Caki2 (cell line): ENCODE measurements at places on chromosomes 4 and X.
A peak's percentile ranks its signal among the peaks of the same experiment; 100 is the strongest.

GRCh38 chr4:91058345-91058744, 931.2 kb downstream of the CCSER1 start:
- DNase-seq = no peak

- no peak for DNase-seq
Measured at GRCh38 chrX:136322064-136322463, 21.3 kb downstream of the ADGRG4 start.

- no peak for DNase-seq
Measured at GRCh38 chr4:113272523-113272922, 223.1 kb downstream of the ANK2 start.

DNA sequence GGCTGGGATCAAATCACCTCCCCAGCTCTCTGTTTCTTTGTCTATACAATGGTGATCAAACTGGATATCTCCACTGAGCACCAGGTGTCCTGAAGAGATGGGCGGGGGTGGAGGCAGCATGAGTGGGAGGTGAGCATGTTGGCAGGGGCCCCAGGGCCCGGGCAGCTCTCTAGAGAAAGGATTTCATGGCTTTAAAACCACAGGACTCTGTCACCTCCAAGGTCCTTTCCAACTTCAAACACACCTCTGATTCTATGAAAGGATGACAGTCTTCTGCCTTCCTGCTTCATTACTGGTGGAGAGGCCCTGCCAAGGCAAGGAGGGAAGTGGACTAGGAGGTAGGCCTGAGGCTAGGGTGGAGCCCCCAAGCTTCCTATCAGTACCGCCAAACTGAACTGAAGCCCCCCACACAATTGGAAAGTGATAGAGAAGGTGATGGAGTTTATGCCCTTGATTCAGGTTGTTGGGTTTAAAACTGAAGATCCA, 38.6 kb downstream of the TRIM2 start:
- no peak for DNase-seq

- no peak for DNase-seq
Measured at GRCh38 chr4:82780752-82781231, 17.8 kb downstream of the SCD5 start.

- no peak for DNase-seq
Measured at GRCh38 chr4:58653251-58653650, 1543.1 kb upstream of the IGFBP7 start.

- DNase-seq = no peak
Measured at GRCh38 chrX:13770013-13770535, 35.5 kb downstream of the OFD1 start.

DNA sequence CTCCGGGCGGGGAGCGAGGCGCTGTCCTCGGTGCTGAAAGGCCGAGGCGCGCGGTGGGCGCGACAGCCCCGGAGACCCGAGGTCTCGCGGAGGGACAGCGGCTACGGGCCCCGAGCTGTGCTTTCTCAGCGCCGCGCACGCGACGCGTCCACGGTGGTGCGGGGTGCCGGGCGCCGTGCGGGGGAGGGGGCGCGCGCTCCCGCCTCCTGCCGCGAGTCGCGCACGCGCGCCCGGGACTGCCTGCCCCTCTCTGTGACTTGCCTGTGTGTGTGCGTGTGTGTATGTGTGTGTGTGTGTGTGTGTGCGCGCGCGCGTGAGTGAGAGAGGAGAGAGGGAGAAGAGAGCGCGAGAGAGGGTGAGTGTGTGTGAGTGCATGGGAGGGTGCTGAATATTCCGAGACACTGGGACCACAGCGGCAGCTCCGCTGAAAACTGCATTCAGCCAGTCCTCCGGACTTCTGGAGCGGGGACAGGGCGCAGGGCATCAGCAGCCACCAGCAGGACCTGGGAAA, at the start of gene GRIA2:
Gene GRIA2 (plus strand): TSS at position 358 of the 511 bp plus-strand sequence. CDS start 315 bp downstream, outside the sequence.
- peak; percentile 76 for DNase-seq
